Fibroblast of skin of left biceps (primary cell): ENCODE measurements at places on chromosomes 11 and 22.

- DNase-seq: no peak
Measured at GRCh38 chr11:132811649-132812048, 720.7 kb downstream of the OPCML start.

GRCh38 chr22:20852076-20852475 lies 6.5 kb downstream of the PI4KA start:
- DNase-seq: no peak

- DNase-seq: peak; percentile 21
Measured at GRCh38 chr11:44955015-44955738, 4.5 kb upstream of the TP53I11 start.

- no peak for DNase-seq
Measured at GRCh38 chr11:72309641-72310040, 65.7 kb upstream of the PHOX2A start.

DNA sequence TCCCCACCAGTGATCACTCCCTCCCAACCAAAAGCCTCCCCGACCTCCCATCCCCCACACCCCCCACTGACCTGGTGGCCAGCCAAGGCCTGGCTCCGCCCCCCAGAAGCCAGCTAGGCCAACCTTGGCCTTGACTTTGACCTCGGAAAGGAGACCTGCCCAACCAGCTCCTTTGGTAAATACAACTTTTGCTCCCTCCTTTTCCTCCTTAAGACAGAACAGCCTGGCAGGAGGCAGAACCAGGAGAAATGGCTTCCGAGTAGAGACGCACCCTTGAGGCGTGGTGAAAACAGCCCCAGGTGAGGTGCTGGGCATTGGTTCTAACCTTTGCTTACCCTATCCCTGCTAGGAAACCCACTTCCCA lies 27.0 kb downstream of the PLEKHA7 start:
- DNase-seq: no peak

DNA sequence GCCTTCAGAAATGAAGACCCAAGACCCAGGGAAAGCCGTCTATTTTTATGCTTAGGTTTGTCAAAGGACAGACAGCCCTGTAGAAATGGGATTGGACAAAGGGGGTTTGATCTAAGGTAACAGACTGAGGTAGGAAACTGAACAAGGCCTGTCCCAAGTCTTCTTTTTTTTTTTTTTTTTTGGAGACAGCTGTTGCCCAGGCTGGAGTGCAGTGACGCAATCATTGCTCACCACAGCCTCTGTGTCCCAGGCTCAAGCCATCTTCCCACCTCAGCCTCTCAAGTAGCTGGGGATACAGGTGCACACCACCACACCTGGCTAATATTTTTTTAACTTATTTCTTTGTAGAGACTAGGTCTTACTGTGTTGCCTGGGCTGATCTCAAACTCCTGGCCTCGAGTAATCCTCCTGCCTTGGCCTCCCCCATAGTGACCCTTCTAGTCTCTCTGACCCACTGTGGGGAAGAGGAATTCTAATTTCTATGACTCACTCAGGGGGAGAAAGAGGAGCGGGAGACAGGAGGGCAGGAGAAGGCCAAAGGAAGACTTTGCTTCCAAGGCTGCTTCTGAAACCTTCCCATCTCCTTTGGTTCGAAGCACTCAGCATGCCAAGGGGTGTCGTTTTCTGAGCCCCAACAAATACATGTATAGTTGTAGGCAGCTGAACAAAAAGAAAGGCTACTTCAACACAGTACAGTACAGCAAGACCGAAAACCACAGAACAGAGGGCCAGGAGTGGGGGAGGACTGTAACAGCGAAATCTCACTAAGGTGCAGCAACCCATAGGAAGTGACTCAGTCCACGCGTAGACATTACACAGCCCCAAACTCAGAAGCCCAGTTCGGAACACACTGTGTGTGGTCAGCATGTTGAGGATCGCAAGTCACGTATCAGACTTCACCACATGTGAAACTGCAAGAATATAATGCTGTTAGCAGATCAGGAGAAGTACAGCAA lies 872 bp downstream of the TMA7B start:
- DNase-seq: peak; percentile 92

DNA sequence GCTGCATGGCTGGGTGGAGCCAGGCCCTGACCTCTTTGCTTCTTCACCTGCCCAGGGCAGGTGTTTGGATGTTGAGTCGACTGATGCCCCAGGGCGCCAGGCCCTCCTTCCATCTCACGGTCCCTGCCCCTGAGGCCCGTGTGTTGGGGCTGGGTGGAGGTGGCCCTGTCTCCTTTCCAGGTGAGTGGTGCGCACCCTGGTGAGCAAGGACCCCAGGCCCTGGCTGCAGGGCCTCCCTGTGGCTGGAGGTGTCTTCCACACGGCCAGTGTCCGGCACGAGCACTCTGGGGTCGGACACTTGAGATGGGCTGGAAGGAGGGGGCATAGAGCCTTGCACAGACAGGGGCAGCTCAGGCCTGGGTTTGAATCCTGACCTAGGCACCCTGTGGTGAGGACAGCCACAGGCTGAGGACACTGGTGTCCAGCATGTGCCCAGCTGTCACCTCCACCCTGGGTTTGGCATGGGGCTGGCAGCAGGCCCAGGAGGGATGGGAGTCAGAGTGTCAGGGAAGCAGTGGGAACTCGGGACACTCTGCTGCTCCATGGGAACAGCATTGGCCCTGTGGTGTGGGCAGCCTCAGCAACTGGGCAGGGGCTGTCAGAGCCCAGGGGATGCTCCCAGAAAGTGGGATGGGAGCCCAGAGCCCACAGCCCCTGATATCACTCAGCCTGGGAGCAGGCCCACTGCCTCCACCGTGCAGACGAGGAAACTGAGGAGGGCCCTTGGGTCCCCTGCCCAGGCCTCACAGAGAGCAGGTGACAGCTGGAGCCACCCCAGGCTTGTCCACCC lies 37.1 kb upstream of the CCDC188 start:
- no peak for DNase-seq

DNA sequence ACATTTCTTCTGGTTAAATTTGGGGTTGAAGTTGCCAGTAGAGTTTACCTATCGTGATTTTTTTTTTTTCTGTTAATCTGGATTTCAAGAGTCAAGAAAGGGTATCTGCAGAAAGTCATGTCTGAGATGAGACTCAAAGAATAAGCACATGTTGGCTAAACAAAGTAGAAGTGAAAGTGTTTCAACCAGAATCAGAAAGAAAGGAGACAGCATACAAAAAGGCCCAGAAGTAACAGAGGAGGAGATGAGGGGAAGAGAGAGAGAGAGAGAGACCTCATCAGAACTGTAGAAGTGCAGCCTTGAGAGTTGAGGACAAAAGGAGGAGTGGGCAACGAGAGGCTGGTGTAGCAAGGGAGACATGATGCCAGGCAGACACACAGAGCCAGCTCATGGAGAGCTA lies 54.9 kb downstream of the SVIP start:
- DNase-seq: no peak

- DNase-seq: no peak
Measured at GRCh38 chr11:44750551-44751465, 24.0 kb downstream of the TSPAN18 start.

DNA sequence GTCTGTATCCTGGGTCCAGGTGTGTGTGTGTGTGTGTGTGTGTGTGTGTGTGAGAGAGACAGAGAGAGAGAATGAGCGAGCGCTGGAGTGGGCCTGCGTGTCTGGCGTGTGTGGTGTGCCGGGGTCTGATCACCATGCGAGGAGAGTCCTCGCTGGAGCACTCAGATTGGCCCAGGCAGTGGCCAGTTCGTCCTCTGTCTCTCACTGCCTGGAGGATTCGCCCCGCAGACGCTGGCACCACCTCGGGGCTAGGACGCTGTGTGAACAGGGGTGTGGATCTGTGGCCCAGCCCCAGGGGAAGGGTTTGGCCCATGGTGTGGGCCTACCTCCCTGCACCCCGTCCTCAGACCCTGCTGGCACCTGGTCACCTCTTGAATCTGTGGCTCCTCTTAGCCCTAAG lies 11.6 kb upstream of the CACNA1I start:
- DNase-seq: no peak

DNA sequence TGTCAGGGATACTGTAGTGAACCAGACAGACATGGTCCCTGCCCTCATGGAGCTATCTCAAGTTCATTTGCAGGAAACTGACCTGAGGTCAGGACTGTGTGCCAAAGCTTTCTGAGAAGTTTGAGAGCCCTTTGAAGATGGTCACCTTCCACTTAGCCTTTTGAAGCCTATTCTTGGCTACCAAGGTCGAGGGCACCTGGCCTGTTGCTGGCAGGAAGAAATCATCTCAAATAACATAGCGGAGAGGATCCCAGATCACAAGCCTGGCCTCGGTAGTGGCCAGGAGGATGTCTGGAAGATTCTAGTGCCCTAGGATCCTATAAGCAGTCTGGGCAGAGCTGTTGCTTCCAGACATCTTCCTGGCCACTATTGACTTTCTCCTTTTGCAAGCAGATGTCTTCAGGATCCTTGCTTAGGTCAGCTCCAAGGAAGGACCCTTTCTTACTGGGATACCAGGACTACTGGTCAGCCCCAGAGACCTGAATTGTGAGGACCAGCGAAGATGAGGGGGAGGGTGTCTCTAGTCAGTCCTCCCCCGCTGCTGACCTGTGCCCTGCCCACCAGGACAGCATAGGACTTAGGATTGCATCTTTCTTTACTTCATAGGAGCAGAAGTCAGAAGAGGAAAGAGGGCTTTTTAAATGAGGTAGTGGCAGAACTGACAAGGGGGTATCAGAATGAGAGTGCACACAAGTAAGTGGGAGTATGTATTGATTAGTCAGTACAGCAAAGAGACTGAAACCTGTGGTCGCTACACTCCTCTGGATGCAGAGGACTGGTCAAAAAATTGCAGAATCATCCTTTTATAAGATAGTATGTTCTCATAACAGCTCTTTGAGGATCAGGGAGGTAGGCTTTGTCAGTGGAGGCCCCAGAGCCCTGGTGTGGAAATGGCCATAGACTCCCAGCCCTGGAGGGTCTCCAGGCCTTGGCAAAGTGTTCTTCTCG lies 94.8 kb downstream of the TEAD1 start:
- DNase-seq: no peak

GRCh38 chr22:43262990-43263644 lies 76.2 kb upstream of the TTLL12 start:
- DNase-seq: no peak

DNA sequence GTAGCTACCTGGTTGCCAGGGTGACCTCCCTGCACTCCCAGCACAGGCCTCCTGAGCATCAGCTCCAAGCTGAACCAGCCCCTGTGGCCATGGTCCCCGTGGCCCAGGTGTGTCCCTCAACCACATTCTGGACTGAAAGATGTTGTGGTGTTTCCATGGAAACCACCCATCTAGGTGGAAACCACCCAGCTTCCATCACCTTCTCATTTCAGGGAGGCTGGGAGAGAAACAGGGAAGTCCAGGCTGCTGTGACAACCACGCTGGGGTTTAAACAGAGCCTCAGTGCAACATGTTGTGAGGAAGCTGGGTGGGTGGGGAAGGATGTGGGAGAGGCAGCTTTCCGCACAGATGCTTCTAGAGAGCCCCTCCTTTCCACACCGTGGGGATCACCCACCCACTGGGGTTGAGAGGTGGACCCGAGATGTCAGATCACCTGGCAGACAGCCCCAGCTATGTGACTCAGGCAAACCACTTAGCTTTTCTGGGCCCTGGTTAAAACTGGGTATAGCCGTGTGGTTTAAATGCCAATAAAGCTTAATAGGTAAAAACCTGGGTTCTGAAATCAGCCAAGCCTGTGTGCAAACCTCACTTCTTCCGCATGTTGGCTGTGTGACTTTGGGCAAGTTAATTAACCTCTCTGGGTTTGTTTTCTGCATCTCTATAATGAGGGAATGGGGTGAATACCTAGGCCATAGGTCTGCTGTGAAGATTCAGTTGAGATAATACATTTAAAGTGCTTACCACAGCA lies 46.4 kb downstream of the CD82 start:
- DNase-seq: no peak

GRCh38 chr22:17902960-17903359 lies 121.4 kb downstream of the MICAL3 start:
- DNase-seq: no peak

- DNase-seq: no peak
Measured at GRCh38 chr22:38017272-38017920, 33.0 kb upstream of the SOX10 start.

- no peak for DNase-seq
Measured at GRCh38 chr22:38397189-38398085, 57.6 kb downstream of the KCNJ4 start.

DNA sequence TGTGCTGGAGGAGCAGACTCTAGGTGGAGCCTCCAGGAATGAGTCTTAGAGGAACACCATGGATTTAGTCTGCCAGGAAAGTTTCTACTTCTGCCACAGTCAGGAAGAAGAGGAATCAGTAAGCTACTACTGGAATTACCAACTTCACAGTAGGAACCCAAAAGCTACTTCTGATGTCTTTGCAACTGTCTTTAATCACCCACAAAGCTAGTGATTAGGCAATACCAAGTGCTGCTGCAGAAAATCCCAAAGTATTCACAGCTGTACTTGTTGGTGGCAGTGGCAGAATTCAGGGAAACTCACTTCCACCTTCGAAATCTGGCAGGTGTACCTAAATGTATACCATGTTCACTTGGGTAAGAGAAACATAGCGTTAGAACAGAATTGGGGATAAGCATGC lies 264.5 kb upstream of the SORL1-AS1 start:
- DNase-seq: no peak

DNA sequence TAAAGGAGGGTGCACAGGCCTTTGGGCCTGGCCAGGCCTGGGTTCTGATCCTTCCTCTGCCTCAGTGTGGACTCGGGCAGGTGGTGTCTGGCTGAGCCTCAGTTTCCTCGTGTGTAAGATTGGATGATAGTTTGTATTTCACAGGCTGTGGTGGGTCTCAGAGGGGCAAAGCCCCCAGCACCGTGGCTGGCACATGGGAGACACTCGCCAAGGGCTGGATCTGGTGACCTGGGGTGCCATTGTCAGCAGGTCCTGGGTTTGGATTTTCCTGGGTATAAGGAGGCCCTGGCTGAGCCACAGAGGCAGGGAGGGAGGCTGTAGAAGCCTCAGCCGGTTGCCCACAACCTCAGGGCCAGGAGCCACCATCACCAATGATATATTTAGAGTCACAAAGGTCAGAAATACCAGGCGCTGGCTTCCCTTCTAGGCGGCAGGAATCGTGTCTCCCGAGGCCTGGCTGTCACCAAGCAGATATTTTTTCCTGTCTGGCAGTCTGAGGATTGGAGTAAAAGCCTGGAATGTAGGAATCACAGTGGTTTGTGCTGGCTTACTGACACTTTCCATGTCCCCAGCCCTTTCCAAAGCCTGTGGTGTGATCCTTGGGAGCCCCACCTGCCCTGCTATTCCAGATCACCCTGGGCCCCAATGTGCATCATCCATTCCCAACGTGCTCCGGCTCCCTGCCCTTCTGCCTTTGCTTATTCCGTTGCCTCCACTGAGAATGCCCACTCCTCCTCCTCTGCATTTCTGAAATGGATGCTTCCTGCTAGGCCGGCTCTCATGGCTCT lies 15.6 kb downstream of the KCNC1 start:
- no peak for DNase-seq

DNA sequence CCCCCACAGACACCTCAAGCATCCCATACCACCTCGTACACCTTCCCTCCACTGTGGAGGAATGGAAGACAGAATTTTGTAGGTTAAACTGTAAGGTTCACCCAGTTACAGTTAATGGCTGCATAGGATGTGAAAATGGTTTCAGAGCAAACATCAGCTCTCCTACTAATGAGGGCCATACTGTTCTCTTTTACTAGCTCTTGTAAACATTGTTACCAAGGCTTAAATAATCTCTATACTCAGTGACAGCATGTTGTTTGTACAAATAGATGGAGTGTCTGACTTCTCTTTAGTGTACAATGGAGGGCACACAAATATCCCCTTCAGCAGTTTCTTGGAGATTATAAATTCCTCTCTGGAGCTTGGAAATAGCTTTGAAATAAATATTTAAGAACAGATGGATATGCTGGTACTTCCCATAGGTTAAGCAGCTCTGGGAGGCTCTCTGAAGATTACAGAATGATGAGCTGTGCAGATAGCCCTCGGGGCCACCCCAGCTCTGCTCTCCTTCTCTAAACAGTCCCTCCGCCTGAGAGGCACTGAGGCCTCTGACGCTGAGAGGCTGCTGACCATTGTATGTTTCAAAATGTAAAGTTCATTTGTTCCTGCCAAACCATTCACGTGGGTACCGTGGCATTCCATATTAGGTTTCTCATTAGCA lies 25.7 kb downstream of the TTC12 start:
- no peak for DNase-seq
